Activated CD4-positive, alpha-beta T cell treated with anti-CD3 and anti-CD28 coated beads, Interleukin-2, amount 50 U/mL, for 48 hours (primary cell): ENCODE measurements at places on chromosomes 7 and 10.

GRCh38 chr7:116210345-116211005 lies at the start of gene TES:
Gene TES, plus strand, starts transcription at chr7:116210539. Its CDS starts 169 bp downstream, at chr7:116210708.
- DNase-seq = peak; percentile 72

DNA sequence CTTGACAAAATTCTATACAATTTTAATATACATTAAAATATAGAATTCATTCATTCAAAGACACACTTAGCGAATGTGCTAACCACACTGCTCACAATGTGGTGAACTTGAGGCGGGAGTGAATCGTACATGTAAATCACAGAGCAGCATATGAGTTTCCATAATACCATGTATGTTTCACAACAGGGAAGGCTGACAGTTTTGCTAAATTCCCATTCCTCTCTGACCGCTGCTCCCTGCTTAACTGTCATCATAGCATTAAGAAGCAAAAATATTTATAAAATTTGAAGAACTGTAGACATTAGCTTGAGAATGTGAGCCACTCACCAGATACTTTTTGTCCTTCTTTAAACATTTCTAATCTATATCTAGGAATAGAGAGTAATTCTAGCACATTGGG lies 763.3 kb downstream of the MAGI2 start:
- no peak for DNase-seq

- peak; percentile 70 for DNase-seq
These were observed at the start of gene PRKAG2 for GRCh38 chr7:151876899-151877777. Gene PRKAG2, minus strand, starts transcription at chr7:151877115. Its CDS starts 495 bp downstream, at chr7:151876620.

DNA sequence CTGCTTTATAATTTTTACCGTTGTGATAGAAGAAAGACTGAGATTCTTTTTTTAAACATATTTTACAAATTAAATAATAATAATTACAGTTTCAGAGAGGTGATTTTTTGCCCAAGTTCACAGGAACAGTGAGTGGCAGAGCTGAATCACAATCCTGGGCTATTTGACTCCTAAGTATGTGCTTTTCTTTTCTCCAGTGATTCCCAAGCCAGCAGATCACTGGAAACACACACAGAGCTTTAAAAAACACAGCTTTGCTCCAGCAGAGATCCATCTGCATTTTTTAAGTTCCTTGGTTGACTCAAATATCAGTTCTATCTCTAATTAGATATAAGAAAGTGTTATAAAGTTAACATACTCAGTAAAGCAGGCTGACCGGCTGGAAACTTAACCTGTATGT lies 69.0 kb downstream of the AHR start:
- DNase-seq = no peak

DNA sequence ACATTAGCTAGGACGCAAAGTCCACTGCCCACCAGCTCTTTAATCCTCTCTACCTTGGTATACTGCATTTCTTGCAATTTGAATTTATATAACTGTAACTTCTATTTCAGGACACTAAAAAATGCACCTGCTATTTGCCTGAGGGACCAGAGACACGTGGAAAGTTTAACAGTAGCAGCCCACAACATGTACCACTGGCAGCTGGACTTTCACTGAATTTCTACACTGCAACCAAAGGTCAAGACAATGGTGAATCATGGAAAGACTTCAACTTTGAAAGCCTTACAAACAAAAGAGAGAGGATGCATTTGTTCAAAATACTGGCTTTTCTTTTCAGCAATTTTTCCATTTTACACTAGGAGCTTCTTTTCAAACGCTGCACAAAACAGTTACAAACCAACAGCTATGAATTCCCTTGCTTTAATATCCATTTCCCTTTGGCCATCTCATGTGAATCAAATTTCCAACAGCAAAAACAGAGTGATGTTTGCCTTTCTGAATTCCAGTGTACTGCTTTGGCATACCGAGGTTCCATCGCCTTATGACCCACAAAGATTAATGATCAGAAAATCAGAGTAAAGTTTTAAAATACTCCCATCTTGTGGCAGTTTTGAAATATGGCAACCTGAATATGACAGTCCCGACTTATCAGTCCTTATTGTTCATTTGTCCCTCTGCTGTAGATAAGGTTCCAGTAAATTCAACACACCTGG lies 29.9 kb upstream of the HNRNPH3 start:
- no peak for DNase-seq

- DNase-seq = no peak
These were observed 25.1 kb downstream of the FAM13C start for GRCh38 chr10:59337201-59337652.

GRCh38 chr7:45456105-45456504 lies 118.1 kb upstream of the ADCY1 start:
- DNase-seq = no peak

DNA sequence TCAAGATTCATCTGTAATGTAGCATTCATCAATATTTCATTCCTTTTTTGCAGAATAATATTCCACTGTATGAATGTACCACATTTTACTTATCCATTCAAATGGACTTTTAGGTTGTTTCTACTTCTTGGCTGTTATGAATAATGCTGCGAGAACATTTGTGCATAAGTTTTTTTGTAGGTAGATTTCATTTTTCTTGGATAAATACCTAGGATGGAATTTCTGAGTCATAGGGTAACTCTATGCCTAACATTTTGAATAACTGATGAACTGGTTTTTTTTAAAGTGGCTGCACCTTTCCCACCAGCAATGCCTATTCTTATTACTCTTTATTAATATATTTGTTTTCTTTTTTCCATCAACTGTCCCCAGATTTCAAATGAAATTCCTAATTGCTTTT lies 9.1 kb upstream of the XPNPEP1 start:
- no peak for DNase-seq

GRCh38 chr10:33939892-33940291 lies 605.4 kb upstream of the NRP1 start:
- DNase-seq = no peak

DNA sequence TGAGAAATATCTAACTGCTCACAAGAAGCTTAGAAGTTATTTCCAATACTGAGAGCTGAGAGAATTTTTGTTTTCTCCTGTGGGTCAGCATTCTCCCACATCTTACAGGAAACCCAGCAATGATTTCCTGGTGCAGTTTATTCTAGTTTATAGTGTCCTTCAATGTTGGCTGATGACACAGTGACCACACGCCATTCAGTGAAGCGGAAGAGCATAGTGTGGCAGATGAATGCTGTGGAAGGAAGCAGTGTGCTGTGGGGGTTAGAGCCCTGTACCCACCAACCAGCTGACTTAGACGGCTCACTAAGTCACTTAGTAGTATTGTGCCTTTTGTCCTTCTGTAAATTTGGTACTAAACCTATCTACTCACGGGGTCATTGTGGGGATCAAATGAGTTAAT lies 1.4 kb upstream of the TMEM26 start:
- no peak for DNase-seq

GRCh38 chr7:70190281-70190680 lies 592.0 kb downstream of the AUTS2 start:
- no peak for DNase-seq

DNA sequence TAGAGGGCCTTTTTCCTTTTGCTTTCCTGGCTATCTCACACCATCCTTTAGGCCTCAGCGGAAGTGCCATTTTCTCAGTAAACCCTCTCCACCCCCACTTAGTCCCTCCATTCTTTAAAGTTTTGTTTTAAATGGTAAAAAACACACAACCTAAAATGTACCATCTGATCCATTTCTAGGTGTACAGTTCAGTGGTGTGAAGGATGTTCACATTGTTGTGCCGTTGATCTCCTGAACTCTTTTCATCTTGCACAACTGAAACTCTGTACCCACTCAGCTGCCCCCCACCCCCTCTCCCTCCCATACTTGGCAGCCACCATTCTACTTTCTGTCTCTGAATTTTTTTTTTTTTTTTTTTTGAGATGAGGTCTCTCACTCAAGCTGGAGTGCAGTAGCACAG lies 52.2 kb downstream of the SNX10 start:
- DNase-seq = no peak

DNA sequence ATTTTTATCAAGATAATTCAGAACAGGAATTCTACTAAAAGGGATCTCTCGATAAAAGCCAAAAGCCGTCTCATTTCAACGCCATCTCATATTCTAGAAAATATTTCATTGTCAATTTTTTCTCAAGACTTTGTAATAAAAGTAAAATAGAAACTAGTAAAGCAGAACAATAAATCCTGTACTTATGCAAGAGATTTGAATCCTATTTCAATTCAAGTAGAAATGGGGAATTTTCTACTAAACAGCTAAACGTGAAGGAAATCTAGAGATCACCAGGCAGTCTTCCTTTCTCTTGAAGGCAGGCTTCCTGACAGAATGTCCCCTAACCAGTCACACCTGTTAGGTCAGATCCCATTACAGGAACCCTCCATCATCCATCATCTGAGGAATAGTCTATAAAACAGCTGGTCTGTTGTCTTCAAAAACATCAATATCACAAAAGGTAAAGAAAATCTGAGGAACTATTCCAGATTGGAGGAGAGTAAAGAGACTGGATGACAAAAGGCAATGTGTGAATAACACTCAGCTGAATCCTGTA lies 23.7 kb downstream of the USP6NL start:
- DNase-seq = no peak

DNA sequence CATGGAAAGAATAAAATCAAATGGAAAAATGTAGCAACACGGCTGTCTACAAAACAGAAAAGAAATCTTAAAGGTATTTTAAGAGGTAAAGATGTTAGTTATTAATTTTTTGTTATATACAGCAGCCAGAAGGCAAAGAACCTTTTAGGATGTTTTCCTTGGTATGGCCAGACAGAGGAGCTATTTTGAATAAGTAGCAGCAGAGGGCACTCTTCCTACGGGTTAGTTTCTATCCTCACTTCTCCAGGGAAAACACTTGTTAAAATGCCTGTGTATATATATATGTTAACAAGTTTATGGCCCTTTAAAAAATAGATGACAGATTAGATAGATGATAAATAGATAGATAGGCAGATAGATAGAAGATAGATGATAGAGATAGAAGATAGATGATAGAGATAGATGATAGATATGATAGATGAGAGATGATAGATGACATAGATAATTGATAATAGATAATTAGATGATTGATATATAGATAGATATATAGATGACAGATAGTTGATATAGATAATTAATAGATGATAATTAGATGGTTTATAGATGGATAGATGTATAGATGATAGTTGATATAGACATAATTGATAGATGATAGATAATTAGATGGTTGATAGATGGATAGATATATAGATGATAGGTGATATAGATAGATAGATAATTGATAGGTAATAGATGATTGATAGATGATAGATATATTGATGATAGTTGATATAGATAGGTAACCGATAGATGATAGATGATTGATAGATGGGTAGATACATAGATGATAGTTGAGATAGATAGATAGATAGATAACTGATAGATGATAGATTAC lies 57.8 kb upstream of the WIPF3 start:
- DNase-seq = no peak

DNA sequence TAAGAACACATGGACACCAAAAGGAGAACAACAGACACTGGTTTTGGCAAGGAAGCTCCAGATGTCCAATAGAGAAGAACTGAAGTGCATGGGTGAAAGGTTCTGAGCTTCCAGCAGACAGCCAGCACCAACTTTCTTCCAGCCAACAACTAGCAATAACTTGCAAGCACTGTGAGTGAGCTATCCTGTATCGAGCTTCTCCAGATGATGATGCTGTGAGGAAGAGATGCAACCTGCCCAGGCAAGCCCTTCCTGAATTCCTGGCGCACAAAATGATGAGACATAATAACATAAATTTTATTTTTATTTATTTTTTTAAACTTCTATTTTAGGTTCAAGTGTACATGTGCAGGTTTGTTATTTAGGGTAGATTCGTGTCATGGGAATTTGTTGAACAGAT lies 692.1 kb downstream of the DNAJB9 start:
- no peak for DNase-seq

DNA sequence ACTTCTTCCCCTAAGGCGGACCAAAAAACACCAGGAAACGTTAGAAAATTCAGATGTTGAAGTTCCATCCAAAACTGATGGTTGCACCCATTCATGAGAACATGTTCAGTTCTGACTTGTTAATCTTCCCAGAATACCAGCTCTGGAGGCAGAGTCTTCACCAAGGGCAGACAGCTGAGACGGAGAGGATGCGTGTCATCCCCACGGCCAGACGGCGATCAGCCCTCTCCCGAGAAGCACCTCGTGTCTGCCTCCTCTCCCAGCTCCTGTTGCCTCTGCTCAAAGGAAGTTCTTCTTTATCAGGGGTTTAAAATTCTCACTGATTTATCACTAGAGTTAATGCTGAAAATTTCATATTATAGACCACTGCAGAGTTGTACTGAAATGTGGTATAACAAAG lies 269.7 kb downstream of the ZMYND11 start:
- DNase-seq = no peak

- no peak for DNase-seq
These were observed 44.5 kb downstream of the CLRN3 start for GRCh38 chr10:127848226-127848625.

GRCh38 chr10:131448171-131448570 lies 136.7 kb upstream of the TCERG1L start:
- no peak for DNase-seq

- no peak for DNase-seq
These were observed 237.7 kb downstream of the FANK1 start for GRCh38 chr10:126133906-126134656.
